ENCODE measurements at places on chromosomes 3 and 15. TPM values are rescaled to one million over a fixed set of nuclear protein-coding genes. Genes with fewer than 3 reads are reported as not detected.

DNA sequence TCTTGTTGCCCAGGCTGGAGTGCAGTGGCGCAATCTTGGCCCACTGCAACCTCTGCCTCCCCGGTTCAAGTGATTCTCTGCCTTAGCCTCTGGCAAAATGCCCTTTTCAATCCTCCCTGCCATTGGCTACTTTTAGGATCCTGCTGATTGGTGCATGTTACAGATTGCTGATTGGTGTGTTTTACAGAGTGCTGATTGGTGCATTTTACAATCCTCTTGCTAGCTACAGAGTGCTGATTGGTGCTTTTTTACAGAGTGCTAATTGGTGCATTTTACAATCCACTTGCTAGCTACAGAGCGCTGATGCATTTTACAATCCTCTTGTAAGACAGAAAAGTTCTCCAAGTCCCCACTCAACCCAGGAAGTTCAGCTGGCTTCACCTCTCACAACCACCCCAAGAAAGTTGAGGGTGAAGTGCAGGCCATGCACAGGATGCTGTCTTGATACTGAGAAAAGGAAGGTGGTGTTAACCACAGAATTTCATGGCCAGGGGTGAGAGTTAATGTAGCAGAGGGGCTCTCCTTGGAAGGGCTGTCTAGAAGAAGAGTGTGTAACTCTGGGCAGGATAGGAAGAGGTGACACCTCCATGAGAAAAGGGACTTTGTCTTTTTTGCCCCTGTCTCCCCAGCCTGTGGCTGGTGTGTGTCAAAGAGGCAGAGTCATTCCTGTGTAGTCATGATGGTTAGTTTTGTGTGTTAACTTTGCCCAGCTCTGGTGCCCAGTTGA is 145.9 kb downstream of the APBA2 start:
- no peak overlapping the region for H3K4me3 ChIP-seq
- H3K27ac ChIP-seq, result no peak overlapping the region
- H3K36me3 ChIP-seq, result no peaks in the 10 kb centered on the region
- H3K4me1 ChIP-seq, result no peaks in the 10 kb centered on the region
- DNase-seq, result no peak
- no peaks in the 10 kb centered on the region for H3K27me3 ChIP-seq

DNA sequence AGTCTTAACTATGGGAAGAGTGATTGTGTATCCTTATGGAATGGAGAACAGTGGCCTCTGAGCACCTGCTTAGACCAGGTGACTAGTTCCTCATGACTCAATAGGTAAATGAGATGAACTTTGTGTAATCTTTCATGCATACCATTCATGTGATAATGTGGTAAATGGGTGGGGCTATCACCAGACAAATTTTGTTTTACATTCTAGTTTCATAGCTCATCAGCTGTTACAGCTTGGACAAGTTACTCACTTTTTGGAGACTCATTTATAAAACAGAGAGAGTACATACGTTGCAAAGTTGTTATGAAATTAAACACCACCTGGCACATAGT is 103.7 kb upstream of the TGFBR2 start:
- no peak overlapping the region for H3K4me3 ChIP-seq
- H3K27ac ChIP-seq, result no peak overlapping the region
- H3K4me1 ChIP-seq, result no peaks in the 10 kb centered on the region
- DNase-seq, result no peak
- no peaks in the 10 kb centered on the region for H3K36me3 ChIP-seq

DNA sequence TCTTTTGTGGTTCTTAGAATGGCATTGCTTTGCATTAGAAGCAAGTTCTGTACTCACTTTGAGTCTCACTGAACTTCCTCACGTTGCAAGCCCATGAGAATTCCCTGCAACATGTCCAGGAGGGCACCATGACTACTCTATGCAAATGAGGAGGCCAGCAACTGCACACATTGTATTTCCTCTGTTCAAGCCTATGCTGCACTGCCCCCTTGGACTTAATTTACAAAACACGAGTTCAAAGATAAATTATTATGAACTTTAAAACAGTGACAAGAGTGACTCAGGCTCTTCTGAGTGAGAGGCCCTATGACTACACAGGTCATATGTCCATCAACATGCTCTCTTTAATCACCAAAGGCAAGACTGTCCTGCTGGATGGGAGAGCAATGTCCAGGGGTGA is 484.2 kb upstream of the ATP11B start:
- no peak for DNase-seq
- H3K27me3 ChIP-seq, result no peaks in the 10 kb centered on the region
- no peak overlapping the region for H3K4me3 ChIP-seq
- H3K36me3 ChIP-seq, result no peaks in the 10 kb centered on the region
- no peaks in the 10 kb centered on the region for H3K4me1 ChIP-seq

- H3K27me3 ChIP-seq, result no peaks in the 10 kb centered on the region
- no peaks in the 10 kb centered on the region for H3K4me1 ChIP-seq
- no peak for DNase-seq
- no peak overlapping the region for H3K27ac ChIP-seq
These were observed 17.2 kb downstream of the B4GALT4 start for GRCh38 chr3:119223511-119223910.

- H3K4me3 ChIP-seq, result peak overlapping the region; percentile 71
- peak overlapping the region; percentile 82 for H3K27ac ChIP-seq
- peak; percentile 80 for DNase-seq
- H3K27me3 ChIP-seq, result no peaks in the 10 kb centered on the region
- H3K4me1 ChIP-seq, result no peaks in the 10 kb centered on the region
- H3K36me3 ChIP-seq, result no peaks in the 10 kb centered on the region
These were observed 99.3 kb downstream of the BDH1 start for GRCh38 chr3:197456261-197457091.

DNA sequence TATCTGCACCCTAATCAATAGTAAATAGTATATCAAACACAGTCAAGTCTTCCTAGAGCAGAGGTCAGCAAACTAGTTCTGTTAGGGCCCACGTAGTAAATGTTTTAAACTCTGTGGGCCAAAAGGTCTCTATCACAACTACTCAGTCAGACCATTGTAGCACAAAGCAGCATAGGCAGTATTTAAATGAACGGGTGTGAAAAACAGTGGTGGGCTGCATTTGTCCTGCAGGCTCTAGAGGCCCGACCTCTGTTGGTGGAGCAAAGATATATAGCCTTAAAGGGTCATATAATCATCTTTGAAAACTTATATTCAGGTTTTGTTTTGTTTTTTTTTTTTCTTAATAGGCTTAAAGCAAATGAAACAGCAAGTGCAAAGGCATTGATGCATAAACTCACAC is 326.4 kb upstream of the TRIM42 start:
- DNase-seq, result no peak
- no peaks in the 10 kb centered on the region for H3K27me3 ChIP-seq
- no peaks in the 10 kb centered on the region for H3K36me3 ChIP-seq
- no peak overlapping the region for H3K27ac ChIP-seq

DNA sequence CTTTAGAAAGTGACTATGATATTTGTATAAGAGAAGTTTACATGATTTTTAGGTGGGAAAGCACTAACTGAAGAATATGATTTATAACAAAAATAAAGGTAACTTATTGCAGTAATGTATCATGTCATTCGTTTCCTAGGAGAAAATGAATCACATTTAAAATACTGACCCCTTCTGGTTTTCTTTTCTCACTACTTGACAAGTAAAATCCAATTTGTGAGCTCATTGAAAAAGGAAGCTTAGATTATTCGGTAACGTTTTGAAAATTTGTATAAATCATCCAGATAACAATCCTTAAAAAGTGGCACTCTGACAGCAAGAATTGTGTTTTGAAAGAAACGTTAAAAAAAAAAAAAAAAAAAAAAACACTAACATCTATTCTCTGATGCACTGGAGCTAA is 39.0 kb downstream of the NSUN3 start:
- H3K27me3 ChIP-seq, result no peaks in the 10 kb centered on the region
- DNase-seq, result no peak
- no peaks in the 10 kb centered on the region for H3K4me1 ChIP-seq
- no peak overlapping the region for H3K4me3 ChIP-seq

- peaks cover 7% of the 10 kb centered on the region for H3K4me1 ChIP-seq
- DNase-seq, result no peak
- H3K27me3 ChIP-seq, result no peaks in the 10 kb centered on the region
- peaks cover 8% of the 10 kb centered on the region for H3K36me3 ChIP-seq
- H3K4me3 ChIP-seq, result peak overlapping the region; percentile 74
These were observed 874 bp downstream of the ZNF662 start for GRCh38 chr3:42906848-42907183.

DNA sequence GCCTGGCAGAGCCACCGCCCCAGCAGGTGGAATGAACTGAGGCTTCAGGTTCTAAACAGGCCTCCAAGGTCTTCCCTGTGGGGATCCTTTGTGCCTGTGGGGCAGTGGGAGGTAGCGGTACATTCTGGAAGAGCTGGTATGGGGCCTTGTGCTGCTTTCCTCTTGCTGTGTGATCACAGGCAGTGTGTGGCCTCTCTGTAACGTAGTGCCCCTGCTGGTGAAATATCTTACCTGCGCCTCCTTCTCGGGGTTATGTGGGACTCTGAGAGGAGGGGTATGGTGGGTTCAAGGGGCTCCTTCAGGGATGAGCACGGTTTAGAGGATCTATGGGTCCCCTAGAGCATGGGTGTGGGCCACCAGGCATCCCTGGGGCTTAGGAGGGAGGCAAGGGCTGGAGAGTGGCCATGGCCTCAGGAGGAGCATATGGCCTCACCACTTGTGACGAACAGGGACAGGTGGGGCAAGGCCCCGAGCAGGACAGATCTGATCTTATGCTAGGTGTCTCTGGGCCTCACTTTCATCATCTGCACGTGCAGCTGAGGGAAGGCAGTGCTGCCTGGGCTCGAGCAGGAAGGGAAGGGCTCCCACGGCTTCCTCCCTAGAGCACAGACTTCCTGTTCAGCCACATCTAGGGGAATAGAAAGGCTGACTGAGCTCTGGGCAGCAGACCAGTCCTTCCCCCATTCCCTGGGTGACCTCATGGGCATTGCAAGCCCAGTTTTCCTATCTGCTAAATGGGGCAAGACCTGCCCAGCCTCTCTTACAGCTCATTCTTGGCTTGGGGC is 1.9 kb upstream of the ALS2CL start:
- H3K27me3 ChIP-seq, result no peaks in the 10 kb centered on the region
- peak overlapping the region; percentile 78 for H3K27ac ChIP-seq
- DNase-seq, result no peak
- H3K4me1 ChIP-seq, result peaks cover 6% of the 10 kb centered on the region
- H3K4me3 ChIP-seq, result no peak overlapping the region

DNA sequence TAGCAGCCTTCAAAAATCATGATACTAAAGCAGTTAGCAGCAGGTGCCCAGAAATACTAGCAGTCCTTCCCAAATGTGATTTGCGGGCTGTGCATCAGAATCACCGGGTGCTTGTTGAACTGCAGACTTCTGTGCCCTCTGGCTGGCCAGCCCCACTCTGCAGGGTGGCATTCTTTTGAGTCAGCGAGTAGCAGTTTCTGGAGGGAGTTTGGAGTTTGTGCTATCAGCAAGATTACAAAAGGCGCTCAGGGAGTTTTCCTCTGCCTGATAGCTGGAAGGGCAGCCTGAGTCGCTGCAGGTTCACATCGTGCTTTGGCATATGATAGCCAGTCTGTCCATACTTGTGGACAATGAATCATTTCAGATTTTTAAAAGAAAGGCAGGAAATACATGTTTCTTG is 57.6 kb downstream of the CLDN11 start:
- H3K4me1 ChIP-seq, result no peaks in the 10 kb centered on the region
- no peak overlapping the region for H3K4me3 ChIP-seq
- no peaks in the 10 kb centered on the region for H3K27me3 ChIP-seq

GRCh38 chr15:93705753-93706455 is 525.5 kb upstream of the MCTP2 start:
- peak overlapping the region; percentile 0 for H3K27ac ChIP-seq
- H3K4me1 ChIP-seq, result no peaks in the 10 kb centered on the region
- H3K27me3 ChIP-seq, result no peaks in the 10 kb centered on the region
- H3K4me3 ChIP-seq, result no peak overlapping the region

GRCh38 chr3:114619771-114620170 is 325.9 kb downstream of the TIGIT start:
- H3K4me3 ChIP-seq, result no peak overlapping the region
- H3K36me3 ChIP-seq, result no peaks in the 10 kb centered on the region
- no peaks in the 10 kb centered on the region for H3K27me3 ChIP-seq
- DNase-seq, result no peak
- no peaks in the 10 kb centered on the region for H3K4me1 ChIP-seq

DNA sequence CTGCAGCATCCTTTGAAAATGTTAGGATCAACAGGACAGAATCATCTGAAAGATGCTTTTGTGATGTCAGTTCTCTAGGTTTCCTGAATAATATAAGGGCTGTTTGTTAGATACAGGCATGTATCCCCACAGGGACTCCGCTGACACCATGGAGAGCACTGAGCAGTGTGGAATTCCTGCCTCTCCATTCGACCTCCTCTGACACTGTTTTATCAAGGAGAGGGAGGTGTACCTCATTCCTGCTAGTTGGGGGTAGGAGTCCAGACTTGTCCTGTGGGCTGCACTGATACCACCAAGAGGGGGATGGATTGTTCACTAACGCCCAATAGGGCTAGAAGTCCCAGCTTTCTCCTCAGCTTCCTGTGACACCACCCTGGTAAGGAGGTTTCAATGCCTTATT is 46.6 kb downstream of the LARS2 start:
- no peak for DNase-seq
- H3K27me3 ChIP-seq, result no peaks in the 10 kb centered on the region
- H3K36me3 ChIP-seq, result no peaks in the 10 kb centered on the region
- no peak overlapping the region for H3K4me3 ChIP-seq
- no peaks in the 10 kb centered on the region for H3K4me1 ChIP-seq

DNA sequence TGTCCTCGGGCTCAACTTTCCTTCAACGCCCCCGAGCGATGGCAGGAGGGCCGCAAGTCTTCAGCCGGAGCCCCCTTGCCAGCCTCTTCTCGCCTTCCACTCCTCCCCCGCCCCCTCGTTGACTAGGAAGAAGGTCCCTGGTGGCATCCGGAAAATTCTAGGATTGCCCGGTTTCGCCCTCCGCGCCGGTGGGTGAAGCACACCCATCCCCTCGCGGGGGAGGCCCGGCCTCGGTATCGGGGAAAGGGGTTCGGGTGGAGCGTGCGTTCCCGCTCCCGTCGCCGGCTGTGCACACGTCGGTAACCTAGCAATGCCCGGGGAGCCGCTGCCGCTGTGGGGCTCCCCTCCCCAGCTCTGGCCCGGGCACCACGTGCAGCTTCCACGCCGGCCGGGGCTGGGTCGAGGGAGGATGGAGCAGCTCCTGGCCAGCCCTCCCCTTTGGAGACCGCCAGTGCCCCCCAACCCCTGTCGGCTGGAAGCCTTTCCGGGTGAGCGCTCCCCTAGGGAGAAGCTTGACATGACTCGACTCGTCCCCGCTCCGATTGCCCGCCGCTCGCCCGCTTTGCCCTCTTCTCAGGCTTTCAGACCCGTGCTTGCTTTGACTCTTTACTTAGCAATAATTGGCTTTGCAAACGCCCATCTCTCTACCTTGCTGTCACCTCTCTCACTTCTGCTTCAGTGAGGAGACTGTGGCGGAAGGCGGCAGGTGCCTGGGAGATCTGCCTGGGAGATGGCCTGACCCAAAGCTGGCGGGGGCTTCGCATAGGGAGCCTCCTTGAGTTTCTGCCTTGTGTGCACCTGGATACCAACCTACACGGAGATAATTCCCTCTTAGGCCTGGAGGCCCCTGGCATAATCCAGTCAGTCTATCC is 1.3 kb downstream of the CACNA1D start:
- H3K27me3 ChIP-seq, result no peaks in the 10 kb centered on the region
- H3K4me1 ChIP-seq, result no peaks in the 10 kb centered on the region
- no peak for DNase-seq
- no peaks in the 10 kb centered on the region for H3K36me3 ChIP-seq

The GOLGA8J gene
- total RNA-seq, result not detected

The HYAL1 gene
- 16.1 TPM for total RNA-seq

The EFHB gene
- total RNA-seq, result 1.3 TPM

The RPN1 gene
- total RNA-seq, result 240 TPM

The SSUH2 gene
- 0.15 TPM for total RNA-seq

The PTH1R gene
- 38.2 TPM for total RNA-seq
